ELF-1 (cell line): ENCODE measurements at places on chromosomes 2 and 18.

- DNase-seq: no peak
These were observed 145.8 kb downstream of the CLIP4 start for GRCh38 chr2:29261003-29261402.

DNA sequence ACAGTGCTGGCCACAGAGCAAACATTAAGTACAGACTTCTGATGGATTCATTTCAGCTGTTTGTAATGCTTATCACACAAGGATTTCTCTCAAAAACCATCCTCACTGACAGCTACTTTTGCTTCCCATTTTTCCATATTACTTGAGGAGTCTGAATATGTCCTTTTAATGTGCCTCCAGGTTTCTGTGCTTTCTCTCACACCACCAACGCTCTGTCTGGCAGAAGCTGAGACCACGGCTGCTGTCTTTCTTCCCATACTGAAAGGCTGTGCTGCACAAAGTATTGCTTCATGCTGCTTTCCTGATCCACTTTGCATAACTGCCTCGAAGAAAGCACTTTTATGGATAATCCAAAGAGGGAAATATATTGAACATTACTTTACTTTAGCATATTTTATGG, 312.1 kb upstream of the ZEB2 start:
- DNase-seq: no peak

DNA sequence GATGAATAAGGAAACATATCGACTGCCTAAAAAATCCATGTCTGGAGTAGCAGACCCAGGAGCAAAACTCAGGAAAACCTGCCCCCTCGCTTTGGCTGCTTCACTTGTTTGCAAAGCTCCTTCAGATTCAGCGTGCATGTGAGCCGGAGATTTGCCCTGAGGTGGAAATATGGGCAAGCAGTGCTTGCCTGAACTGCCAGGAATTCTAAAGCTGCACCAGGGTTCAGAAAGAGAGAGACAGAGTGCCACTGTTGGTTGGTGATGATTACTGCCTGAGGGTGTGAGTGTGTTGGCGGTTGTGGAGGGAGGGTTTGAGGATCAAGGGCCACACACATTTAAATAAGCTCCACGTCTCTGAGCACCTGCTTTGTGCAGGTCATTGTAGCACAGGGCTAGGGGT, 139.6 kb upstream of the RGPD4 start:
- DNase-seq: peak; percentile 42

DNA sequence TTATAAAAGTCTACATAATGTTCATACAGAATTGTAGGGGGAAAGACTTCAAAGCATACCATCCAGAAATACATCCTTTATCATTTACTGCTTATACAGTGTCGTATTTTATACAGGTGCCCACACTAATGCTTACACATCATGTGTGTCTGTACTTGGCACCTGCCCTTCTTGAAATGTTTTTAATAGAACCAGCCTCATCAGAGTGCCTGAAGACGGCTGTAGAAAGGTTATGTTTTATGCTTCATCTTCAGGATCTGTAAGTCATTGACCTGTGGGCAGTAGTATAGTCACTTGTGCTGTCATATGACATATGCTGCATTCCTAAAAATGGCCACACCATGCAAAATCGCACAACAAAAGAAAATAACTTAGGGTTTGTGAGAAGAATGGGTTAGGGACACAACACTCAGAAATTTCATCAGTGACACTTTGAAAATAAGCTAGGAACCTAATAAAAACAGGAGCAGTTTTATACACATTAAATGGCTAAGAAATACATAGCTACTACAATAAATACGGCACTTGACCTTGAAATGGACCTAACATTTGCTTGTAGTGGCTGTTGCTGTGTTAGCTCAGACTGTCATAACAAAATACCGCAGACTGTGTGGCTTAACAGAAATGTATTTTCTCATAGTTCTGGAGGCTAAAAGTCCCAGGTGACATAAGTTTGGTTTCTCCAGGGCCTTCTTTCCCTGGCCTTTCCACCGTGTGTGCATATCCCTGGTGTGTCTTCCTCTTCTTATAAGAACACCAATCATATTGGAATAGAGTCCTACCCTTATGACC, 112.6 kb downstream of the CERS6 start:
- no peak for DNase-seq

- DNase-seq: no peak
These were observed 104.7 kb upstream of the NABP1 start for GRCh38 chr2:191573216-191573615.

DNA sequence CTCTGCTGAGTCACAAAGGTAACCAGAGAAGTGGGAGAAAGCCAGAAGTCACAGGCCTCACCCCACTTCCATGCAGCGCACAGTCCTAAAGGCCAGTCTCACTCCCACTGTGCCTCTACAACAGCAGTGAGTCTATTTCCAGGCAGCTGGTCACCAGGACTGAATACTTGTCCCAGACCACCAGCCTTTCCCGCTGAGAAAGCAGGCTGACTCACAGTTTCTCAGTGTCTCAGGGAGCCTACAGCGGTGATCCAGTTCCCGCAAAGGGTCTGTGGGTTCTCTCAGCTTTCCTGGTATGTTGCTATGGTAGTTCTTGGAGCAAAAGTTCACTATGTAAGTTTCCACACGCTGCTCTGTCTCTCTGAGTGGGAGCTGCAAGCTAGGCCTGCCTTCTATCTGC, 622.5 kb downstream of the RNF144A start:
- DNase-seq: no peak

- no peak for DNase-seq
These were observed 159.6 kb upstream of the NOSTRIN start for GRCh38 chr2:168642873-168643272.

DNA sequence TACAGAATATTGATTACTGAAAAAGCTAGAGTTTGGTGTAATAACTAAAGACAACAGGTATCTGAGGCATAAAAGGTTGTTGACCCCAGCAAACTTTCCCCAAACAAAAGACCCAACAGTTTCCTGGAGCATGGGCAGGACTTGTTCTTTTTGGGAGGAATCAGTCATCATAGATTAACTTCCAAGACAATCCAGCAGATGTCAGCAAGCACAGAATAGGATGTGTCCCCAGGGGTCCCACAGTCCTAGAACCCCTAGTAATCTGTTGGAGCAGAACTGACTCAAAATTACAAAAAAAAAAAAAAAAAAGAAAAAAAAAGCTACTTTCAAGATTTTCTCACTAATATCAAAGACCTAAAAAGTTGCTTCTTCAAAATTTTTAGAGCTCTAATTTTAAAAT, 564.7 kb upstream of the SLC39A10 start:
- DNase-seq: no peak

- peak; percentile 54 for DNase-seq
These were observed 52.4 kb downstream of the GLI2 start for GRCh38 chr2:120787822-120788700.

DNA sequence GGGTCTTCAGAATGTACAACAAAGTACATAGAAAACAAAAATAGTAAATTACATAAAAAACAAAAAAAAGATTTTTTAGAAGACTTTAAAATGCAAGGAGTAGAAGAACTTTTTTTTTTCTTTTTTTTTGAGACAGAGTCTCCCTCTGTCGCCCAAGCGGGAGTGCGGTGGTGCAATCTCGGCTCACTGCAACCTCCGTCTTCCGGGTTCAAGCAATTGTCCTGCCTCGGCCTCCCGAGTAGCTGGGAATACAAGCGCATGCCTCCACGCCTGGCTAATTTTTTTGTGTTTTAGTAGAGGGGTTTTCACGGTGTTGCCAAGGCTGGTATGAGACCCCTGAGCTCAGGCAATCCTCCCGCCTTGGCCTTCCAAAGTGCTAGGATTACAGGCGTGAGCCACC, 104.5 kb upstream of the ZC3H15 start:
- DNase-seq: no peak

DNA sequence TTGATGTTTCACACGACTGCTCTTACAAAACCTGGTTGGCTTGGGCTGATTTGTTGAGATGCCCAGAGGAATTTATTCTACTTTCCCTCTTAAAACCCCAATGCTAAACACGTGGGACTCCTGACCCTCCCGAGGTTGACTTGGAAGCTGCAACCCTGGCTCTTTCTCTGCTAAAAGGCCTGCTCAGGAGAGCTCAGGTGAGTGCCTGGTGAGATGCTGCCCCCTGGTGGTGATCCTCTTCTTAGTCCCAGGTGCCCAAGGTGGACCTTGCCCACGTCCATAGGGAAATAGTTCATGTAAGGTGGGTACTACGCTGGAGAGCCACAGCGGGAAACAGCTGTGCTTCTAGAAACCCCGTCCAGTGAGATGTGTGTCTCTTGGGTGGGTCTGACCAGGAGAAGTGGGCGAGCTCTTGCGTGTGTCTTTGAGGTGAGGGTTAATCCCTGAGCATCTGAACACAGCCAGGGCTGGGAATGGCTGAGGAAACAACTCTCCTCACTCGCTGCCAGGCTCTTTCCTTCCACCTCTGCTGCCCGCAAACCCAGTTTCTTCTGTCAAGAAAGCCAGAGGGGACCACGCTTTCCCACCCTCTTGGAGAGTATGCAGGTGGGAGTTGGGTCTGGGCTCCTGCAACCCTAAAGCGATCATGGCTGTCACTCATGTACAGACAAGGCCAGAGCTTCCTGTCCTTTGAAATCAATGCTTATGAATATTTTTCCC, 25.5 kb upstream of the PXDN start:
- peak; percentile 91 for DNase-seq

DNA sequence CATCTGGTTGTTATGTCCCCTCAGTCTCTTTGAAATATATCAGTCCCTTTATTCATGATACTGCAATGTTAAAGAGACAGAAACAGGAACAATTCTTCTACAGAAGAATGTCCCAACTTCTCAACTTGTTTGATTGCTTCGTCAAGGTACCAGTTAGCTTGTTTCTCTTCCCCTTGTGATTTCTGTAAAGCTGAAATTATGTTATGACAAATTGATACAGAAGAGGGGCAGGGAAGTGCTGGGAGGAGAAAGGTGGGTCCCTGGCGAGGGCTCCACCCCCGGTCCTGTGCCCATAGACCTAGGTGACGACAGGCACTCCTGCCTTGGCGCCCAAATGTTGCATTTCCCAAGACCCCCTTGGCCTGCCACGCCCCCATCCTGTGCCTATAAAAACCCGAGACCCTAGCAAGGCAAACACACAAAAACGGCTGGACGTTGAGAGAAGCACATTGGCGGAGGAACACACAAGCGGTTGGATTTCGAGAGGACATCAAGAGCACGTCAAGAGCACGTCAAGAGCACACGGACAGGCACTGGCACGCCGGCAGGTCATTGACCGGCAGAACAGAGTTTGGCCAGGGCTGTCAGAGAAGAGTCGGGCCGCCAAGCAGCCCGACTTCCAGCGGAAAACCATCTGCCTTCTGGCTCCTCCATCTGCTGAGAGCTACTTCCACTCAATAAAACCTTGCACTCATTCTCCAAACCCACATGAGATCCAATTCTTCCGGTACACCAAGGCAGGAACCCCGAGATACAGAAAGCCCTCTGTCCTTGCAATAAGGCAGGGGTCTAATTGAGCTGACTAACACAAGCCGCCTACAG, 11.5 kb upstream of the RTN4 start:
- DNase-seq: no peak

- no peak for DNase-seq
These were observed 4.1 kb upstream of the ZCCHC2 start for GRCh38 chr18:62518460-62519375.

DNA sequence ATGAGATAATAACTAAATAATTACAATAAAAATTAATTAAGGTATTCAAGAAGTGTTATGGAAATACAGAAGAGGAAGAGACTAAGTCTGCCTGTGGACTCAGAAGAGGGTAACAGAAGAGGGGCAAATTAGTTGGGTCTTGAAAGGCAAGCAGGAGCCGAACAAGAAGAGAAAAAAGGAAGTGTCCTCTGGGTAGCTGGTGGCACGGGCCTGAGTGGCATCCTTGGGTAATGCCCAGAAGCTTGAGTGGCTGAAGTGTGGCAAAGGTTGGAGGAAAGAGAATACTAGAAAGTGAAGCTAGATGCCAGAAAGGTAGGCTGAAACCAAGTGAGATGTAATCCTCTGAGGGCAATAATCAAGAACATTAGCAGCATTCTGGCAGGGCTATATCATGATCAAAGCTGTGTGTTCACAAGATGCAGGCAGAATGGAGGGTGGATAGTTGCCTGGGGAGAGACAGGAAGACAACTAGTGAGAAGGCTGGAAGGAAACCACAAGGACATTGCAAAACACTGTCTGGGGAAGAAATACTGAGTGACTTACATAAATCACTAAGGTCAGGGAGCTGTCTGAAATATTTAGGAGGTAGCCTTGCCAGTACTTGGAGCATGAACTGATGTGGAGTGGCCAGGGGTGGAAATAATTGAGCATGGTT, 16.2 kb downstream of the DOCK10 start:
- no peak for DNase-seq

- DNase-seq: no peak
These were observed 55.6 kb downstream of the SOWAHC start for GRCh38 chr2:109669731-109670130.

GRCh38 chr2:226526716-226527115, 272.9 kb downstream of the IRS1 start:
- no peak for DNase-seq

GRCh38 chr2:6449343-6449742, 416.4 kb downstream of the CMPK2 start:
- no peak for DNase-seq

DNA sequence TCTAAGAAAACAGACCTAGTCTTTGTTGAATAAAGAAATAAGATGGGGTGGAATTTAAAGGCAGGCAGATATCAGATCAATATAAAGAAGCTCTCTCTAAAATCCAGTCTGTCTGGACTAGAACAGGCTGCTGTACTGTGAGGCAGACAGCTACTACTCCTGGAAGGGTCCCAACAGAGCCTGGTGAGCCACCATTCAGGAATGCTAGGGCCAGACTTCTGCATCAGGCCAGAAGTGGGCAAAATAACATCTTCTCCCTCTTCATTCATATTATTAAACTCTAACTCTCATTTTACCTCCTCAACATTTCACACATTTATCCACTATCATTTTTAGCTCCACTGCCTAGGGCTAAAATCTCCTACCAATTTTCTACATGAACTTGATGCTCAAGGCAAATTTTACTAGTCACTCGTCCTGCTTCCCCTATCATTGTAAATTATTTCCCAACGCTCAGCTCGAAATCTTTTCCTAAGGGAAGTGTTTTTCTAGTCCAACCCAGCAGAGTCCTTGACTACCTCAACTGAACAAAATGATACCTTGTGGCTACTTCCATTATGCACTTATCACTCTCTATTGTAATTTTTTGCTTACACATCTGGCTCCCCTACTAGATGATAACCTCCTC, 45.2 kb upstream of the GLS start:
- no peak for DNase-seq

- no peak for DNase-seq
These were observed 111.7 kb upstream of the DYNAP start for GRCh38 chr18:54479365-54479764.
